ENCODE measurements at places on chromosomes 7 and 10.

DNA sequence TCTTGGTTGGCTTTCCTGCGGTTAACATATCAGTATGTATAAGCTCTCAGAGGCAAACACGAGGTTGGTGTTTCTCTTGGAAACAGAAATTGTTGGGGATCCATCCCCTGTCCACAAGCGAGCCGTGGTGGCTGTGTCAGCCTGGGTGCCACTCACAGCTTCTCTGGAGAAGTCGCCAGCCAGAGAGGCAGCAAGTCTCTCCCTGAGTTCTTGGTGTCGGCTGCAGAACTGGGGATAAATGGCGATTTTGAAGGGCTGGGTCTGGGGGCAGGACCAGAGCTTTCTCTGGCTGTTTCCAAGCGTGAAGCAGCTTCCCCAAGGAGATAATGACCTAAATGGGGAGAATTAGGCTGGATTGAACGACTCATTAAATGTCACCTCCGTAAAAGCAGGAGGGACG, 335.3 kb downstream of the GLRX3 start:
- no peak for DNase-seq

DNA sequence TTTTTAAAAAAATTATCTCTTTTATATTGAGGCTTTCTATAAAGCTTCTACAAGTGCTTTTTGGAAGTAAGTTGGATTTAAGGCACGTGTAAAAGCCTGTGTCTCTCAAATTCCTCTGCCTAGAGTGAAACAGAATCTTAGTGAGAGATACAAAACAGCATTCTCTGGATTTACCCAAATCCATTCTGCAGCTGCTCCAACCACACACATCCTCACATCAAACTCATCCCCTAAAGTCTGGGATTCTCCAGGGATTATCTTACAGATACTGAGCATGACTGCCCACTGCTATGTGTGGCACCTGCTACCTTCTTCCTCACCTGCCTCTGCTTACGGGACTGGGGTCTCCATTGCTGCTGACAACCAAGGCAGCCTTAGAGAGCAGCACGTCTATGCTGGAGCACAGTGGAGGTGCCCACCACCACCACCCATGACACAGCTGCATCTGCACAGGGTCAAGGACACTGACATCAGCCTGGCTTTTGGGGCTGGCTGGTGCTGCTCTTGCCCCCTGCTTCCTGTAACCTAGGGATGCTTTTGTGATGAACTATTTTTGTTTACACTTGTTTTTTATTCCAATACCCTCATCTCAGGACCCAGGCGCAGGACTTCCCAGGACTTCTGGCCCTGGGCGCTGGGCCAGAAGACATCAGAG, 139.2 kb upstream of the NAMPT start:
- DNase-seq, result no peak

- DNase-seq, result no peak
Measured at GRCh38 chr7:154907651-154908620, 95.0 kb downstream of the PAXIP1 start.

DNA sequence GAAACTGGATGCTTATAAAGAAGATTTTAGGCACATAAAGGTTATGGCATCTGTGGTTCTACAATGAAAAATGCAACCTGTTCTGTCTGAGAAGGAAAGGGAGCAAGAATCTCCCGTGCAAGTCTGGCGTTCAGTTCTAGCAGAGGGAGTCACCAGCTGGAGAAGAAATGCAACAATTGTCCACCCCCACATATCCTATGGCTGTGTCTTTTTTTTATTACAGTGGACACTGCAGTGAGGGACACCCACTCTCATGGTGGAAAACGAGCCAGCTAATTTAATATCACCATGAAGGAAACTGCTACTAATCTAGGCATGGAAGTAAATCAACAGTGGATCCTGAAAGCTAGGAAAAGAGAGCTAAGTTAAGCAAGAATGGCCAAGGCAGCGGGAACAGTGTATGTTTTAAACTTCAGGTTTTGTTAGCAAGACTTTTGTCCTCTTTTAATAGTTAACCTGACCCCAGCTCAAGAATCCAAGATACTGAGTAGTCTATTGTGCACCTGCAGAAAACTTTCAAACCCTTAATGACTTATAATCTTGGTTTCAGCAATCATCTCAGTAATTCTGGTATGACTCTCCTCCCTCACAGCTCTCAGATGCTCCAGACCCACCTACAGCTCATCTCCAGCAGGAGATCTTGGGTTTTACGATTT, 149.3 kb downstream of the FGFR2 start:
- no peak for DNase-seq

- no peak for DNase-seq
Measured at GRCh38 chr7:111014079-111014478, 76.8 kb upstream of the LRRN3 start.

DNA sequence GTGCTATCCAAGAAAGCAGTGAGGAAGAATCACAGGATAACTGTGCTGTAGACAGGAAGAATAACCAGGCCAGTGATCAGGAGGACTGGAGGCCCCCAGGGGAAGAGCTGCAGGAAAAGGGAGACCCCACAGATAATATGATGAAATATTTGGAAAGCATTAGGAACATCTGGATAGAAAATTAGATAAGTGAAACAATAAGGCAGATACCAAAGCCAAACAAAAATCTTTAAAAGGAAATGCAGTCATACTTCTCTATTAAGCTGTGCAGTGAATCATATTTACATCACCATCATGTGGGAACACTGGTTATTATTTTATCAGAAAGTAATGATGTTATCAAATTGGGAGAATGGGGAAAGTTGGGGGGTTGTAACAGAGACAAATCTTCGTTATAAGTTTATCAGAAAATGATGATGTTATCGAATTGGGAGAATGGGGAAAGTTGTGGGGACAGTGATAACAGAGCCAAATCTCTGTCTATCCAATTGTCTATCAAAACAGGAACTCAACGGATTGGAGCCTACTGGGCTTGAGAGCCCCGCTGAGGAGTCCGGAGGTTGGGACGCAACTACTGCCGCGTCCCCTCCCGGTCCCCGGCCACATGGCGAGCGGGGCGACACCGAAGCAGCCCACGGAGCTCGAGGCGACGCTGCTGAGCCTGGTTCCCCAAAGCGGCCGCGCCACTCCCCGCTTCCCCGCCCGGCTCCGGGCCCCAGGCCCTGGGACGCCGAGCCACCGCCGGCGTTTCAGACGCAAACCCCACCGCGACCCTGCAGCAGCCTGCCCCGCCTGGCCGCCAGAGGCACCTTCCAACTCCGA, 14.0 kb upstream of the RALA start:
- no peak for DNase-seq

- DNase-seq, result no peak
Measured at GRCh38 chr7:13240349-13240748, 552.9 kb downstream of the ARL4A start.

DNA sequence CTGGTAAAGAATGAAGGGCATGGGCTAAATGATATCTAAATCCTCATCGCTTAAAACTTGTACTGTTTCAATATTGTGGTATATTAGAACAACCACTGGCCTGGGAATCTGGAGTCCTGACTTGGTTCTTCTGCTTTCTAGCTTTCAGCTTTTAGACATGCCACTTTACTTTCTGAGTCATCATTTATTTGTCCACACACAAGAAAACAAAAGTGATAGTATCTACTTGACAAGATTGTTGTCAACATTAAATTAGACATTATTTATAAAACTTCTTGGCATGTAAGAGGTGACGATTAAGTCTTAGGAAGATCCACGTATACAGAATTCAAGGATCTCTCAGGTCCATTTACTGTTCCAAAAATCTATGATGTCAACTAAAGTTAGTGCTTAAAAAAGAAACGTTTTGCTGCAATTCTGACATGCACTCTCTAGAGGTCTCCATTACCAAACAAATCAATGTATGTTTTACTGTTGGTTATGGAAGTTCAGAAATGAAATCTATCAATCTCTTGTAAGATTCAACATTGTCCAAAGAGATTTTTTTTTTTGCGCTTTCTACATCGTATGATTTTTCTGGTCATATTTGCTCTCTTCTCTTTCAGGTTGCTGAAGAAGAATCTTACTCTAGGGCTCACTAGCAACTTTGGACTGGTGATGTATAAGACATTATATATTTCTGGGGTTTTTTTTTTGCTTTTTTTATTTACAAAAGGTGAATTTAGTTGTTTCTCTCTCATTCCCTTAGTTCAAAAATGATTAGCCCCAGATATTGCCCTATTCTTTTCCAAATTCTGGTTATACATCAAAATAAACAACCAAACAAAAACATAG, 53.6 kb upstream of the DYNC1I1 start:
- DNase-seq, result no peak

DNA sequence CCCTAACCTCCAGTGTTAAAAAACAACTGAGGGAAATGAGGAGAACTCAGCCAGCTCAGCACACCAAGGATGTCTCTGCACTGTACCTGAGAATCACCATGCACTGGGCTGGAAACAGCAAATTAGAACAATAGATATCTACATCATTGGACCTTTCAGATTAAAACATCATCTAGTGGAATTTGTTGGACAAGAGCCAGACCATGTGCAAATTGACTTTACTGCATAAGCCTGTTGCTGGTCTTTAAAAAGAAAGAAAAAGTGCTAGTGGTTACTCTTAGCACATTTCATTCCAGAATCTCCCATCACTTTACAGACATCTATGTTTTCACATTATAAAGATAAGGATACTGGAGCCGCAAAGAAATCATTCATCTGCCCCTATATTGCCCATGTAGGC, 75.4 kb downstream of the FGFR2 start:
- DNase-seq, result no peak

GRCh38 chr7:83835424-83835823, 186.5 kb upstream of the SEMA3E start:
- DNase-seq, result no peak

DNA sequence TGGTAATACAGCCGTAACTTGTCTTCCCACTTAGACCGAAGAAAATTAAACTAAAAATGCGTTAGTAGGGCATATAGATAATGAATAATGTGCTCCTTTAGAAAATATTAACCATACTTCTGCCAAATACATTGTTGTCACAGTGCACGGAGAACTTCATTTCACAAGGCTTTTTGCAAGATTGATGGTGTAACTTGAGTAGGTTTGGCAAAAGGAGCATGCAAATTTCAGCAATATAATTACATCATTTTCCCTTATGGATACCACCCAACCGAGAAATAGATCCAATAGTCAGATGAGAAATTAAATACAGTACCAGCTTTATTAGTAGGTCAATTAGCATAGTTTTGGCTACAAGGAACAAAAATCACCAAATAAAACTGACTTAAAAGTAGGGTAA, 792.6 kb upstream of the C7orf33 start:
- no peak for DNase-seq

- no peak for DNase-seq
Measured at GRCh38 chr10:124306922-124307371, 111.8 kb downstream of the OAT start.

GRCh38 chr7:10767771-10768170, 205.9 kb upstream of the PHF14 start:
- no peak for DNase-seq

DNA sequence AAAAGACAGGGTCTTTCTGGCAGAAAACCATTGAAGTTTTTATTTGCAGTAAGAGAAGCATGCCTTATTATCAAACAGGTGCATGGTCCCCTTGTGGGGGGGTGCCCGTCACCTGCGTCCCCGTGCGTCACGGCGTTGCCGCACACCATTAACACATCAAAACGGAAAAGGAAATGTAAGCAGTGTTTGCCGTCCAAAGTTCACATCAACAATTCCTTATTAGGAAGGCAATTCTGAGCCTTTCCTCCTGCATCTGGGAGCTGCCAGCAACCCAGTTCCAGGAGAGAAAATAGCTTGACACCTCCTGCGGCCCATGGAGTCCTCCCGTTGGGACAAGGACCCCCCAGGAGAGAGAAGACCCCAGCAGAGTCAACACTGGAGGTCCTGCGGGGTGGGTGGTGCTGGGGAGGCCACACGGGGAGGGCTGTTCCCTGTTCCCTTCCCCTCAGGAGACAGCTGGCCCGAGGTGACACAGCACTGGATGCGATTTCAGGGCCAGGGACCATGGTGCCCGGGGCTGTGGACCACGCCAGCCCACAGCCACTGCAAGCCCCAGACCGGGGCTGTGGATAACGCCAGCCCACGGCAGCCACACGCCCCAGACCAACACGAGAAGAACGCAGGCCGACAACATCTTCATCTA, 39.5 kb downstream of the DIP2C start:
- DNase-seq, result no peak

DNA sequence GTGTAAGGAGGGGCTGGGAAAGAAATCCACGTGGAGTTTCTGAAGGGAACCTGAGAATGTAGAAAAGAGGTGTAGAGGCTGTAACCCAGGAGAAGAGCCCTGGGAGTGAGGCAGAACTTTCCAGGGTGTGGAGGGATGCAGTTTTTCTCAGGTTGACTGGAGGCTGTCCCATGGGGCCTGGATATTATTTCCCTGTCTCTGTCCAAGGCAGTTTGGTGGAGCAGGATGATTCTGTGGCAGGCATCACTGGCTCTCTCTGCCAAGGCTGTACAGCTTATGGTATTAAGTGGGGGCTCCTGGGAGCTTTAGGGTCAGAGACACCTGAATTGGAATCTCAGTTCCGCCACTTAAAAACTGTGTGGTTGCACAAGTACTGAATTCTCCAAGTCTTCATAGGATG, 81.6 kb downstream of the CHN2 start:
- DNase-seq, result no peak

DNA sequence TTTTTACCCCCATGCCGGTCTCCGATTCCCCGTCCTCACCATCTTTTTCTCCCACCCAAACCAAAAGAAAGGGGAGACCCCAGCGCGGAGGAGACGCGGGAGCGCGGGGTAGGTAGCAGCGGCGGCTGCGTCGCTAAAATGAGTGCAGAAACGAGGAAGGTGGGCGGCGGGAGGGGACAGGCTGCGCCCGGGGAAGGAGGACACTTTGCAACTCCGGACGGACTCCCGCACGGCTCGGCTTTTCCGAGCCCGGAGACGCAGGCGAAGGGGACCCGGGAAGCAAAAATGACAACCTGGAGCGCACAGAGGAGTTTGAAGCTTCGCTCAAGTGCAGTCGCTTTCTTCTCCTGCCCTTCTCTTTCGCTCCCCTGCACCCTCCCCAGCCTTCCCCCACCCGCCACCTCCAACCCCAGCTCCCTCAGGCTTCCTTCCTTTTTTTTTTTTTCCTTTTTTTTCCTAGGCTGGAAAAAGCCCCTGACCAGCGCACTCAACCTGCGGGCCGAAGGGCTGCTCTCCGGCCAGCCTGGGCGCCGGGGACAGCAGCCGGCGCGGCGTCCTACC, 453 bp downstream of the SFMBT2 start:
- DNase-seq, result no peak

DNA sequence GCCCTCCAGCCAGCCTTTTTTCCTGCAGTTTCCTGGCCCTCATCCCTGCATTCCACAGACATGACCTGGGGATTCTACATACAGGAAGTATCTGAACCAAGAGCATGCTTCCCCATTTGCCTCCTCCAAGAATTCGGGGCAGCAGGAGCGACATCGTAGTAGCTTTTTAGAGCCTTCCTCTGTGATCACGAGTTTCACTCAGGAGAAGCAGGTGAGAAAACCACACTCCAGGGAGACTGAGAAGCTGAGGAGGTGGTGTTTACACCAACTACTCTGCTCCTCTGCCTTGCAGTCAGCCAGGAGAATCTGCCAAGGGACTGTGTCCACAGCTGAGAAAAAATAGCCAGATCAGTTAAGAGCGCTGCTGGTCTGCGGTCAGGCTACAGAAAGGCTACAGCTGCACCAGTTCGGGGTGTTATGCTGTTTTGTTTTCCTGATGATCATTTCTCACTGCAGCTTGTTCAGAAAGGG, 54.1 kb downstream of the HSPA12A start:
- no peak for DNase-seq

- DNase-seq, result no peak
Measured at GRCh38 chr7:133746847-133747246, 380.3 kb upstream of the LRGUK start.

- DNase-seq, result no peak
Measured at GRCh38 chr10:35336921-35337823, 863 bp downstream of the CCNY start.

GRCh38 chr10:4373098-4373497, 452.9 kb upstream of the AKR1E2 start:
- DNase-seq, result no peak
